ENCODE measurements at places on chromosomes 1 and 21.

DNA sequence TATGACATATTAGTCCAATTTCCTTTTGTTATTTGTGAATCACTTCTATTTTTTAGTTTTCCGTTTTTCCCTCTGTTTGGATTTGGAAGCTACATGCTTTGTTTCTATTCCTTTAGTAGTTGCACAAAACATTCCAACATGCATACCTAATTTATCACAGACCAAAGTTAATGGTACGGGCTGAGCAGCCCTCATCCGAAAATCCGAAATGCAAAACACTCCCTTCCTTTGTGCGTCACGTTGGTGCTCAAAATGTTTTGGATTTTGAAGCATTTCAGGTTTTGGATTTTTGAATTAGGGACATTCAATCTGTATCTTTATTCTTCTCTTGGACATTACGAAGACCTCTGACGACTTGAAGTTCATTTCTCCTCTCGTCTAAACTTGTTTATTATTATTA is 124.8 kb downstream of the PCNX2 start:
- no peak for DNase-seq

DNA sequence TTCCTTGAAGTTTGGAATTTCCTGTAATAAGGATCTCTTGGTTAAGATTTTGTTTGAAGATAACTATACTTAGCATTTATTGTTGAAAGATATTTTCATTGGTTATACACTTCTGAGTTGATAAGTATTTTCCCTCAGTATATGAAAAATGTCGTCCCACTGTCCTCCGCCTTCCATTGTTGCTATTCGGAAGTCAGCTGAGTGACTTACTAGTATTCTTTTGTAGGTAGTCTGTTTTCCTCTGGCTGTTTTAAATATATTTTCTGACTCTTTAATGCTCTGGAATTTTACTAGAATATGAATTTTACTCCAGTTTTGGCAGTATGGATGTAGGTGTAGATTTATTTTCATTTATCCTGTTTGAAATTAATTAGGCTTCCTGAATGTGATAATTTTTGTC is 498.7 kb upstream of the NFIA start:
- DNase-seq: no peak

DNA sequence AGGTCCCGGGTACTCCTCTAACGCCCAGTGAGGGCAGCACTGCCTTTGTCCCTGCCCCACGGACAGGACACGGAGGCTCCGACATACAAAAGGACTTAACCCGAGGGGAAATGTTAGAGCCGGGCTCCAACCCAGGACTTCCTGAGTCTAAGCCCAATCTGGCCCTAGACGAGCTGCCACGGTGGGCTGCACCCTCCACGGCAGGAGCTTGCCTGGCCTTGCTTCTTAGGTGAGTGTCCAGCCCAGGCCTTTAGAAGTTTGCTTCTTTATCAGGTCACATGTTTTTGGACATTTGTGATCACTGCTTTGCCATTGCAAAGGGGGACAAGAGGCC is 11.0 kb upstream of the TMEM200B start:
- no peak for DNase-seq

GRCh38 chr1:9700340-9700739 is 48.8 kb downstream of the PIK3CD start:
- no peak for DNase-seq

GRCh38 chr1:232704694-232705680 is 75.1 kb upstream of the SIPA1L2 start:
- no peak for DNase-seq
